Glutamatergic neuron (in vitro differentiated cells): ENCODE measurements at places on chromosomes 7 and 10. TPM values are rescaled to one million over a fixed set of nuclear protein-coding genes. Genes with fewer than 3 reads are reported as not detected.

Gene ENTPD1
- not detected for total RNA-seq

DNA sequence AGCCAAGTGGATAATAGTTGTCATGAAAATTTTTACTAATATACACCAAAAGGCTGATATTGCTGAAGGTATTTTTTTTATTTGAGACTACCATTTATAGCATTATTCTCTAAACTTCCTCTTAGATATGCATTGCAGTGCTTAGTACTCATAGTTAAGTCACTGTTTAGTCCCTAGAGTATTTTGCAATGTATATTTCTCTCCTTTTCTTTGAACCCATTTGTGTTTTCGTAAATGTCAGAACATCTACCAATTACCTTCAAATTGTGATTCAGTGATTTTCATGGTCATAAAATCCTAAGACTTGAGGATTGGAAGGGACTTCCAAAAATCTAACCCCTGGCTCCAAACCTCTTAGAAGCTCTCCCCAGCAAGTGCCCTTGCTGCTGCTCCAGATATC lies 21.5 kb upstream of the CYP26C1 start:
- no peak overlapping the region for H3K4me3 ChIP-seq
- H3K36me3 ChIP-seq = no peaks in the 10 kb centered on the region
- DNase-seq = no peak
- H3K27me3 ChIP-seq = no peaks in the 10 kb centered on the region

Gene NYAP1
- total RNA-seq = 36.6 TPM

GRCh38 chr7:25238066-25238725 lies 9.9 kb upstream of the NPVF start:
- H3K27ac ChIP-seq = no peak overlapping the region
- peaks cover 3% of the 10 kb centered on the region for H3K4me1 ChIP-seq
- DNase-seq = no peak
- no peaks in the 10 kb centered on the region for H3K36me3 ChIP-seq
- H3K4me3 ChIP-seq = no peak overlapping the region

DNA sequence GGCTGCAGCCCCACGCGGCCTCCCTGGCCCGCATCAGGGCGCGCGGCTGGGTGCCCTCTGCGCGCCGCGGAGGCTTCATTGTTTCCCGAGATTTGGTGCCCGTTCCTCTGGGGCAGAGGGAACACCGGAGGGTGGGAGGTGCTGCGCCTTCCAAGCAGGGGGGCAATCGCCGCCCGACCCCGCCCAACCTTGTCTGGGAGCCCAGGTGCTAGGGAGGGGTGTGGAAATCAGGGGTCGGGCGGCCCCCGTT lies 1.0 kb upstream of the NRP1 start:
- H3K27ac ChIP-seq = no peak overlapping the region
- H3K4me3 ChIP-seq = peak overlapping the region; percentile 89
- no peaks in the 10 kb centered on the region for H3K36me3 ChIP-seq
- H3K4me1 ChIP-seq = peaks cover 4% of the 10 kb centered on the region
- DNase-seq = no peak

DNA sequence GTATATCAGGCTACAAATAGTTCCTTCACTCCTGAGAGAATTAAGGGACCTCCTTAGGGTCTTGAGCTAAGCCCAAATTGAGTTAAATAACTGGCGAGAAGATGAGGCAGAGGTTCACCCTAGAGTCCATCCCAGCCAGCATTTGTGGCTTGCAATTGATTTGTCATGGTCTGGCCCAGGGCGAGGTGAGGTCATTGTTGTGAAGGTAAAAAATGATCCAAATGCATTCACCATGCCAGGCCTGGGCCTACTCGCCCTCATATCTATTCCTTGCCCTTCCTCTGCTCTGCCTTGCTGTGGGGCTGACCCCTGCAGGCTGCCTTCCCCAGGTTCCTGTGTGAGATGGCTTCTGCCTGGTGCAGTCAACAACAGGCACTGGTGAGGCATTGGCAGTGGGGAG lies 207.2 kb downstream of the ZNF365 start:
- H3K4me1 ChIP-seq = no peaks in the 10 kb centered on the region
- no peak overlapping the region for H3K4me3 ChIP-seq
- no peak for DNase-seq
- peaks cover 1% of the 10 kb centered on the region for H3K27me3 ChIP-seq

DNA sequence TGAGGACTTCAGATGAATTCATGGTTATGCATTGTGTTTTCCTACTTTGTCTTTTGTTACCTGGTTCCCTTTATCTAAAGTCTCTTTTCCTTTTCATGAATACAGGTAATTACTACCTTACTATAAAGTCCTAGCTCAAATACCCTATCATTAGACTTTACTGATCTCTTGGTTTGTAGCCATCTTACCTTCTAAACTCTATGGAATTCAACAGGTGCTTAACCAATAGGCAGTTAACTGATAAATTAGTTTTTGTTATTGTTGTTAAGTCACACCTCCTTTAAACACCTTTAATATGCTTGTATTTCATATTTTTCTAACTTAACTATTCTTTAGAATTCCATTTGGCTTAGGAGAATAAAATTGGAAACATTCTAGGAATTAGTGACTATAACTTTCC lies 30.7 kb downstream of the PLCE1 start:
- H3K4me1 ChIP-seq = no peaks in the 10 kb centered on the region
- H3K27me3 ChIP-seq = no peaks in the 10 kb centered on the region
- H3K36me3 ChIP-seq = peaks cover 5% of the 10 kb centered on the region
- no peak overlapping the region for H3K27ac ChIP-seq
- DNase-seq = no peak
- no peak overlapping the region for H3K4me3 ChIP-seq

Gene TMEM184A
- total RNA-seq = 20.7 TPM

DNA sequence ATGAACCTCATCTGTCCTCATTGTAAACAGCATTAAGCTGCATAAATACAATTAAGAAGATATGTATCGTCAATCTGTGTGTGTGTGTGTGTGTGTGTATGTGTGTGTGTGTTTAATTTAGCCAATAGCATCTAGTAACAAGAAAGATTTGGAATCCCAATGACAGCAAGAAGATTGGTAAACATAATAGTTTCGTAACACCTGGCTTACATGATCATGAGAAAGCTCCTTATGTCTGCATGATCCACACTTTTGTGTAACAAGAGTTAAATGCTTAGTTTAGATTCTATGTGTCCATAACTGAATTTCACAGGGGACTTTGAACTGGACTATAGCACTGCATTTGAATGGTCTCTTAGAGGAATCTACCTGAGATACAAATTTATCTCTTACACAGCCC lies 191.0 kb upstream of the BET1 start:
- H3K27ac ChIP-seq = no peak overlapping the region
- H3K4me1 ChIP-seq = no peaks in the 10 kb centered on the region
- no peak for DNase-seq
- H3K36me3 ChIP-seq = no peaks in the 10 kb centered on the region
- H3K27me3 ChIP-seq = no peaks in the 10 kb centered on the region

Gene PSMA2
- 78.4 TPM for total RNA-seq

DNA sequence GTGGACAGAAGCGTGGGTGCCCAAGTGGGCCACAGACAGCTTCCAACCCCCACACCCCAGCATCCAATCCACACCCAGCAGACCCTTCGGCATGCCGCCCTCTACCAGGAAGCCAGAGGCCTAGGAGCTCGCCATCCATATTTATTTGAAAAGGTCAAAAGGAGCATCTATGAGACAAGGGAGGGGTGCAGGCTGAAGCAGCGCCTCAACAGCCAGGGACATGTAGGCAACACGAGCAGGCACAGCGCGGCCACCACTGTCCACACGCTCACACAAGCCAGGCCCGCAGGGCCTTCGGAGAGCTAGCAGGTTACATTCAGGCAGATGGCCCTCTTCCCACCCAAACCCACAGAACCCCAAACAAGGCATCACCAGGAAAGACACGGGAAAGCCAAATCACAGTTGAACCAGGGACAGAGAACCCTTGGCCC lies 34.6 kb downstream of the PSAP start:
- no peak overlapping the region for H3K4me3 ChIP-seq
- H3K27me3 ChIP-seq = peaks cover 16% of the 10 kb centered on the region
- DNase-seq = no peak

Gene HPS1
- total RNA-seq = 34.4 TPM

Gene ZNF425
- 6.5 TPM for total RNA-seq

DNA sequence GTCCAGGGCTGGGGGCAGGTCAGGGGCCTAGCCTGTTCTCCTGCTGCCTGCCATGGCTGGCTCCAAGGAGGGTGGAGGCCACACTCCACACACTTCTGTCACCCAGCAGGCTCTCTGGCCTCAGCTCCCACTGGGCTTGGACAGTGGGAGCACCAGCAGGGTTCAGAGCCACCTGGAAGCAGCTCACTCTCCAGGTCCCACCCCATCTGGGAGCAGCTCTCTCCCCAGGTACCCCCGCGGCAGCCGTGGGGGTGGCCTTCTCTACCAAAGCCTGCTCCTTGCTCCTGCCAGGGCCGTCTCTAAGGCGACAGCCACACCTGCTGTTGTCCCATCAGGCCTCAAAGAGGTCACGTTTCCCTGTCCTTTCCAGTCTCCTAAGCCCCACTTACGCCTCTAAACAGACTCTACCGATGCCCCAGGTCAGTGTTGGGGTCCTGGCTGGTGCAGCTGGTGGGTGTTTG lies 142.5 kb upstream of the RET start:
- H3K36me3 ChIP-seq = no peaks in the 10 kb centered on the region
- H3K4me3 ChIP-seq = peak overlapping the region; percentile 38
- no peak for DNase-seq
- H3K4me1 ChIP-seq = peaks cover 6% of the 10 kb centered on the region
- H3K27me3 ChIP-seq = peaks cover 20% of the 10 kb centered on the region

- H3K27me3 ChIP-seq = peaks cover 3% of the 10 kb centered on the region
- H3K4me3 ChIP-seq = peak overlapping the region; percentile 43
- peaks cover 44% of the 10 kb centered on the region for H3K4me1 ChIP-seq
- no peak for DNase-seq
Measured at GRCh38 chr7:80883154-80884025, 35.5 kb downstream of the SEMA3C start.

GRCh38 chr10:35794703-35795102 lies 152.6 kb upstream of the FZD8 start:
- H3K27me3 ChIP-seq = peaks cover 3% of the 10 kb centered on the region
- H3K4me1 ChIP-seq = no peaks in the 10 kb centered on the region
- H3K27ac ChIP-seq = no peak overlapping the region
- DNase-seq = no peak
- no peak overlapping the region for H3K4me3 ChIP-seq

Gene PLAC9
- not detected for total RNA-seq

GRCh38 chr10:59687657-59688056 lies 22.0 kb downstream of the SLC16A9 start:
- no peaks in the 10 kb centered on the region for H3K27me3 ChIP-seq
- H3K4me1 ChIP-seq = no peaks in the 10 kb centered on the region
- no peak overlapping the region for H3K27ac ChIP-seq
- no peaks in the 10 kb centered on the region for H3K36me3 ChIP-seq

GRCh38 chr7:84985073-84985784 lies 201.6 kb downstream of the SEMA3D start:
- DNase-seq = no peak
- H3K27me3 ChIP-seq = peaks cover 1% of the 10 kb centered on the region
- H3K36me3 ChIP-seq = no peaks in the 10 kb centered on the region
- no peak overlapping the region for H3K27ac ChIP-seq
- no peaks in the 10 kb centered on the region for H3K4me1 ChIP-seq

- no peak for DNase-seq
- no peak overlapping the region for H3K4me3 ChIP-seq
- H3K27me3 ChIP-seq = no peaks in the 10 kb centered on the region
- H3K36me3 ChIP-seq = no peaks in the 10 kb centered on the region
- H3K4me1 ChIP-seq = no peaks in the 10 kb centered on the region
Measured at GRCh38 chr7:21639206-21639868, 96.5 kb downstream of the DNAH11 start.

DNA sequence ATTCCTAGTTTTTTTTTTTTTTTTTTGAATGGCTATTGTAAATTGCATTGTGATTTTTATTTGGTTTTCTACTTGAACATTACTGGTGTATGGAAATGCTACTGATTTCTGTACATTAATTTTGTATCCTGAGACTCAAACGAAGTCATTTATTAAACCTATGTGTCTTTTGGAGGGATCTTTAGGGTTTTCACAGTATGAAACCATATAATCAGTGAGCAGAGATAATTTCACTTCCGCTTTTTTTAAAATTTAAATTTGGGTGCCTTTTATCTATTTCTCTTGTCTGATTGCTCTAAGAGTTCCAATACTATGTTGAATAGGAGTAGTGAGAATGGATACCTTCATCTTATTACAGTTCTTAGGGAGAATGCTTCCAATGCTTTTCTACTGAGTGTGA lies 102.7 kb downstream of the ZWINT start:
- H3K4me1 ChIP-seq = no peaks in the 10 kb centered on the region
- no peak overlapping the region for H3K27ac ChIP-seq

Gene TUBAL3
- total RNA-seq = not detected

Gene CRYGN
- total RNA-seq = not detected

GRCh38 chr7:28356619-28357018 lies 55.7 kb upstream of the CREB5 start:
- no peak overlapping the region for H3K27ac ChIP-seq
- no peaks in the 10 kb centered on the region for H3K36me3 ChIP-seq
- no peaks in the 10 kb centered on the region for H3K27me3 ChIP-seq

Gene STEAP1B
- total RNA-seq = not detected

Gene SFRP5
- not detected for total RNA-seq

Gene MMRN2
- total RNA-seq = 5.4 TPM

Gene ADAMTS14
- total RNA-seq = 29.8 TPM

DNA sequence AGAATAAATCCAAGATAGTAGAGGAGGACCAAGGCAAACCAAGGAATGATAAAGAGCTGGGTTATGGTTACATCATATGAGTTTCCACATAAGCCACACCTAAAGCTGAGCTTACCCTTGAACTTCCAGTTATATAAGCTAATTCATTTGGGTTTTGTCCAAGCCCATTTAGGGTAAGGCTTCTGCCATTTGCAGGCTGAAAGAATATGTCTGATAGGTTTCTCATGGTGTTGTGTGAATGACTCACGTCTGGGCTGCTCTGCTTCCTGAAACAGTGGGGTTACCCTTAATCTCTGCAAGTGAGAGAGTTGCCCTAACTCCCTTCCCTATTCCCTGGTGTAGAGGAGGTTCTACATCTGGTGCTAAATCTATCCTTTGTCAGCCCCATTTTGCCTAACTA lies 60.8 kb downstream of the PTTG1IP2 start:
- peaks cover 4% of the 10 kb centered on the region for H3K4me1 ChIP-seq
- no peaks in the 10 kb centered on the region for H3K27me3 ChIP-seq
- no peaks in the 10 kb centered on the region for H3K36me3 ChIP-seq
- H3K4me3 ChIP-seq = no peak overlapping the region
- no peak for DNase-seq
- H3K27ac ChIP-seq = no peak overlapping the region

Gene PRSS37
- not detected for total RNA-seq

DNA sequence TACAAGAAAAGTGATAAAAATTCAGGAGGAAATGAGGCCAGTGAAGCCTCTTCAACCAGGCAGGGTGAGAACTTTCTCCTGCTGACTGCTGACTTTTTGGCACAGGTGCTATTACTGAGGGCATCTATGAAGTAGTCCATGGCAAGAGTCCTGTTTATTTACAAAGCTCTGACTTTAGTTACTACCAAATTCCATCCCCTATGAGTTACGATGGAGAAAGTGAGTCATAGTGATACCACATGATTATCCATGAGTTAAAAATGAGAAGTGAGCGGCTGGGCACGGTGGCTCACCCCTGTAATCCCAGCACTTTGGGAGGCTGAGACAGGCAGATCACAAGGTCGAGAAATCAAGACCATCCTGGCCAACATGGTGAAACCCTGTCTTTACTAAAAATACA lies 19.9 kb downstream of the CCDC3 start:
- DNase-seq = no peak
- peaks cover 9% of the 10 kb centered on the region for H3K36me3 ChIP-seq
- no peak overlapping the region for H3K27ac ChIP-seq
- H3K4me3 ChIP-seq = no peak overlapping the region

Gene GPNMB
- total RNA-seq = not detected

Gene TRIM74
- 2.9 TPM for total RNA-seq

Gene PTF1A
- total RNA-seq = not detected

- H3K36me3 ChIP-seq = no peaks in the 10 kb centered on the region
- H3K4me3 ChIP-seq = peak overlapping the region; percentile 86
- DNase-seq = no peak
- peaks cover 28% of the 10 kb centered on the region for H3K27me3 ChIP-seq
Measured at GRCh38 chr7:101161692-101162471, 3.5 kb downstream of the VGF start.

Gene NUTM2A
- 1.3 TPM for total RNA-seq

Gene ACTR3C
- not detected for total RNA-seq

Gene SPDYE1
- total RNA-seq = not detected
